Common myeloid progenitor, CD34-positive (primary cell): ENCODE measurements at places on chromosomes 16 and 17.

- peak; percentile 52 for DNase-seq
Measured at GRCh38 chr16:1003391-1004347, 22.1 kb downstream of the SOX8 start.

DNA sequence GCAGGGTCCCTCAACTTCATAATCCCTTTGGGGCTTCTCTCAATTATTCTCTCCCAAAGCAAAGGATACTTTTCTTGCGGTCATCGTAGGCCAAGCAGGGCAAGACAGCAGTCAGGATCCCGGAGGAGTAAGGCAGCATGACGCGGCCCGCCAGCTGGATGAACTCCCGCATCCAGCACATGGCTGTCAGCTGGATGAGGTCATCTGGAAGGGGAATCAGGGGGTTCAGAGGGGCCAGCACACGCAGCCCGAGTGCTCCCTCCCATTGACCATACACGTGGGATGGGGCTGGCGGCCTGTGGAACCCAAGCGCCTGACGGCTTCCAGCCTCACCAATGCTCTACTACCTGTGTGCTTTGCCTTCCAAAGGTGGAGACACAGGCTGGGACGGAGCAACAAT, 19.2 kb downstream of the VAC14 start:
- no peak for DNase-seq

DNA sequence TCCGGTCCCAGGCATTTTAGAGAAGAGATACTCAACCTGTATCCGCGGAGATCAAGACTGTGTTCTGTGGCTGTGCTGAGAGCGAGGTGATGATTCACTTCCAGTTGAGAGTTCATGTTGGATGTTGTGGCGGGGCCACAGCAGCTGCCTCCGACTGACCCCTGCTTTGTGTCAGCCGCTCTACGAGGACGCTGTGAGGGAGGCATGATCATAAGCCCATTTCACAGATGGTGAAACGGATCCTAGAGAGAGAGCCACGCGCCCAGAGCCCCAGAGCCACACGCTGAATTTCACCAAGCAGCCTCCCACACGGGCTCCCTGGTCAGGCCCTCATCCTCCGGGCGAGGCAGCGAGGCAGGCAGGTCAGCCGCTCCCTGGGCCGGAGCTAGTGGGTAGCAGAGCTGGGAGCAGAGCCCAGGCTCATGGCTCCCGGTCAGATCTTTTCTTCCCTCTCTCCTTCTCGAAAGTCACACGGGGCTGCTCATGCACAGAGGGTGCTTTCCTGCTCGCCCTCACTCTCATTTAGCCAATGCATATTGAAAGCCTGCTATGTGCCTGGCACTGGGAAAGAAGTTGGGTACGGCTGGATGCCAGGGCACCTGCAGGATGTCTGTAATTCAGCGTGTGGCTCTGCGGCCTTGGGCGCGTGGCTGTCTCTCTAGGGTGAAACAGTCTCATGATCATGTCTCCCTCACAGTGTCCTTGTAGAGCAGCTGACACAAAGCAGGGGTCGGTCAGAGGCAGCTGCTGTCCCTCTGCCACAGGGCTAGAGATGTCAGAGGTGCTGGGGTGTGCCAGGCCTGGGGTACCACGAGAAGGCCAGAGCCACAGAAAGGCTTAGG, 155.6 kb upstream of the CHMP6 start:
- no peak for DNase-seq

DNA sequence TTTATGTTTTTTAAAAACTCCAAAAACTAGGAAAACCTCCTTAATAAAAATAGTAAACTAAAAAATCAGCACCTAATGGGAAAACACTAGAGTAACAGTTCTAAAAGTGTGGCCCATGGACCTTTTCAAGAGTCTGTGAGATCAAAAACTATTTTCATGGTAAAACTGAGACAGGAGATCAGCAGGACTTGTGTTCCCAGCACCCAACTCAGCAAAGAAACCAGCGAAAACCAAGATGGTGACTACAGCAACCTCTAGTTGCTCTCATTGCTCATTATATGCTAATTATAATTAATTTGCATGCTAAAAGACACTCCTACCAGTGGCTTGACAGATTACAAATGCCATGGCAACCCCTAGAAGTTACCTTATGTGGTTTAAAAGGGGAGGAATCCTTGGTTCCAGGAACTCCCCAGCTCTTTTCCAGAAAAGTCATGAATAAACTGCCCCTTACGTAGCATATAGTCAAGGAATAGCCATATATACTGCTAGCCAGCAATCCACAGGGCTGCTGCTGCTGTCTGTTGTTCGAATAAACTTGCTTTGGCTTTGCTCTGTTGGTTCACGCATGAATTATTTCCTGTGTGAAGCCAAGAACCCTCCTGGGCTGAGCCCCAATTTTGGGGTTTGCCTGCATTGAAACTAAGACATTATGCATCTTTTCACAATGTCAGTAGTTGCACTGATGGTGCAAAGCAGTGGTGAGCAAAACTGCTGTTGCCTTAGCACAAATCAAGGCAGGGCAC, 12.4 kb downstream of the CMTR2 start:
- DNase-seq: no peak

DNA sequence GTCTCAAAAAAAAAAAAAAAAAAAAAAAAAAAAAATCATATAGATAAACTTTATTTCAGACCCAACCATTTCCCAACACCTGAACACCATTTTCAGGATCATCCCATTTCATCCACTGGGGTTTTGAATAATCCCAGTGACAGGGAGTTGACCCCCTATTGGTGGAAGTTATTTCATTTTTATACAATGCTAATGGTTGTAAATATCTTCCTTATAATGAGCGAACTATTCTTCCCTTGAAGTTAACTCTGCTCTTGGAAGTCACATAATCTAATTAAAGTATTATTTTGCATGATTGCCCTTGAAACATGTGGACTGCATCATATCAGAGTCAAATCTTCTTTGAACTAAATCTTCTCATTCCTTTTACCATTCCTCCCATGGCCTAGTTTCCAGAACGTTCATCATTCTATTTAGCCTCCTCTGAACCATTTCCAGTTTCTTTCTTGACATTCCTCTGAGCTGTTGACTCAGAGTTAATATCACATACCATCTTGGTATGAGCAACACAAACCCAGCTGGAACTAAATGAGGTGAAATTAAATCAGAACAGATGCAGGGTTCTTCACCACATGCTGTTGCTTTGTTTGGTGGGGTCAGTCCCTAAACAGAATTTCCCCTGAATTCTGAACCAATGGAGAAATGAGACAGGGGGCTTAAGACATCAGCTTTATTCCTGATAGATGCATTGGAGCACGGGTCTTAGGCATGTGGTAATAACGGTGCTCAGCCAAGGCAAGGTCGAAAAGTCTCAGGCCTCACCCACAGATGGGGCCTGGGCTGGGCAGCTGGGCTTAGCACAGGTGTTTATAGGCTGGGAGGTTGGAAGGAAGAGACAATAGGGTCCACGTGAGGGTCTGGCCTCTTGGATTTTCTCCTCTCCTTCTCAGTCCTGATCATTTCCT, 8.9 kb downstream of the HSD17B2 start:
- DNase-seq: no peak

- no peak for DNase-seq
Measured at GRCh38 chr17:81868674-81869220, 2.4 kb downstream of the ARHGDIA start.

DNA sequence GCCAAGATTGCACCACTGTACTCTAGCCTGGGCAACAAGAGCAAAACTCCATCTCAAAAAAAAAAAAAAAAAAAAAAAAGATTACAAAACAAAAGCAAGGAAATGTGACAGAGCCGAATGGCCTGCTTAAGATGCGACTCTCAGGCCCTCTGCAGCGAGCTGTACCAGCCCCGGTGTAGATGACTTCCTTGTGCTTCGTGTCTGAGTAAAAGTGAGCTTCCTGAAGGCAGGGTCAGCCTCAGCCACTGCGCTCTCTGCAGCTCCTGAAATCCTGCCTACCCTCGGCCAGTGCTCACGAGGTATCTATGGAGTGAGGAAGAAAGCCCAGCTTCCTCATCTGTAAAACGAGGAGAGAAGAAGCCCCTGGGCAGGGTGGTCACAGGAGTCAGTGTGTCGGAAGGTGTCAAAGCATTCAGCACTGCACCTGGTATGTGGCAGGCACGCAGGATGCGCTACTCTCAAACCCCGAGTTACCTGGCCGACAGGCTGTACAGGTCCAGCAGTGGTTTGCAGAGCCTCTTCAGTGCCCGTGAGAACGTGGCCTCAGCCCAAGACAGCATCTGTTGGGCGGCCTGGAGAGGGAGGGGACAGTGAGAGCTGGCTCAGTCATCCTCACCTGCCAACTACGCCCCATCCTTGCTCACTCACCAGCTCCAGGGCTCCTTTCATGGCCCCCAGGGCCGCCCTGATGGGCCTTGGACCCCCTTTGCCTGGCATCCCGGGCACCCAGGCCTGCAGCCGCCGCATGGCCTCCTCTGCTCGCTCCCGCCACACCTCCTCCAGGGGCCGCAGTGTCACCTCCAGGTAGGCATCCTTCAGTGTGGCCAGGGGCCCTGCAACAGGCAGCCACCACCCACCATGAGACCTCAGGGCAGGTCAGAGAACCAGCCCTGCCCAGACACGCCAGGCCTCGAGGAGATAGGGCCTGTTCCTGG, 44.6 kb downstream of the RMI2 start:
- no peak for DNase-seq

- no peak for DNase-seq
Measured at GRCh38 chr16:4684763-4685162, 8.6 kb upstream of the NUDT16L1 start.

DNA sequence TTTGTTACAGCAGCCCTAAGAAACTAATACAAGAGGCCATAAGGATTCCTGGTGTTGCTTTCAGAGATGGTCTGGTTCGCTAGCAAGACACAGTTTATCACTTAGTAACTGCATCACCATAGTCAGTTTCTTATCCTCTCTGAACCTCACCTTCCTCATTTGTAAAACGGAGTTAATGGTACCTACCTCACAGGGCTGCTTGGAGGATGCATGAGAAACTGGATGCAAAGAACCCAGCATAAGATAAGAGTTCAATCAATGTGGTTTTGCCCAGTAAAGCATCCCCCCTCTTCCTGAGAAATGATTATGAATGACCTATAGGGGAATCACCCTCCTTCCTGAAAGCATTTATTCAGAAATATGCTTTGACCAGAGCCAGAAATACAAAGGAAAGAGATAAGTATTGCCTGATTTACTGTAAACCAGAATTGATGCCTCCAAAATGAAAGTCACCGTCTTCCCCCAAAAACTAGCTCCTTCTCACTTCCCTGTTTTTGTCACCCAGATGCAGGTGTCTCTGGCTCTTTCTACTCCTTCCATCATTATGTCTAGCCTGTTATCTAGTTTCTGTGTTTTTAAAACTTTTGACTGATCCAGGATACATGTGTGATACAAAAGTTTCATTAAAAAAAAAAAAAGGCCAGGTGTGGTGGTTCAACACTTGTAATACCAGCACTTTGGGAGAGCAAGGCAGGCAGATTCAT, 2.8 kb upstream of the TEFM start:
- DNase-seq: no peak

DNA sequence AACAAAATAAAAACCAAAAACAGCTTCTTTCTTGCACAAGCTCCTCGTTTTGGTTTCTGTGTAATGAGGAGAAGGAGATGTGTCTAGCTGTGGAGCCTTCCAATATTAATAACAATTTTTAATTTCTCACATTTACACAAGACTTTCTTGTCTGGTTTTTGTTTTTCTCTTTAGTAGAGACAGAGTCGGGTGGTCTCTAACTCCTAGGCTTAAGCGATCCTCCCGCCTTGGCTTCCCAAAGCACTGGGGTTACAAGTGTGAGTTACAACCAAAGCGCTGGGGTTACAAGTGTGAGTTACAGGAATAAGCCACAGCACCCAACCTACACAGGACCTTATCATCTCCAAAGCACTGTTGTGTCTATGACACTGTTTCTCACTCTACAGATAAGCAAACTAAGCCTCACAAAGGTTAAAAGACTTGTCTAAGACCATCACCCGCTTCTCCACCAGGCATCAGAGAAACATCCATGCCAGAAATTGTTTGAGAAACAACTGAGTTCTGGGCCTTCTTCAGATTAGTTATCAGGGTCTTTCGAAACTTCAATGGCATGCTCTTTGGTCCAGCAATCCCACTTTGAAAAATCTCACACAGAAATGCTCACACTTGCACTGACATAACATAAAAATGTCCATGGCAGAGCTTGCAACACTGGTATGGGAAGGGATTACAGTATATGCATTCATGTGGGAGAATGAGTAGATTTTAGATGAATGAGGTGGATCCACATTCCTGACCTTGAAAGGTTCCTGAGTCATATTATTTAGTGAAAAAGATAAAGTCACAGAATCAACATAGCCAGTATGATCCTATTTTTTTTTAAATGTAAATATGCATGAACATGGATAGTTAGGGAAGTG, 3.9 kb downstream of the ABAT start:
- no peak for DNase-seq

GRCh38 chr16:7705885-7706284, 373.2 kb downstream of the RBFOX1 start:
- DNase-seq: no peak

- no peak for DNase-seq
Measured at GRCh38 chr16:76428858-76429257, 151.7 kb downstream of the CNTNAP4 start.

- DNase-seq: peak; percentile 88
Measured at GRCh38 chr17:74592087-74592990, at the start of gene CD300LD. CD300LD (minus strand) TSS chr17:74592283; CDS start chr17:74592202, 81 bp downstream.

- no peak for DNase-seq
Measured at GRCh38 chr17:76417499-76418143, 33.2 kb downstream of the SPHK1 start.

GRCh38 chr16:29664091-29664921, 1.3 kb downstream of the SPN start:
- DNase-seq: peak; percentile 75

DNA sequence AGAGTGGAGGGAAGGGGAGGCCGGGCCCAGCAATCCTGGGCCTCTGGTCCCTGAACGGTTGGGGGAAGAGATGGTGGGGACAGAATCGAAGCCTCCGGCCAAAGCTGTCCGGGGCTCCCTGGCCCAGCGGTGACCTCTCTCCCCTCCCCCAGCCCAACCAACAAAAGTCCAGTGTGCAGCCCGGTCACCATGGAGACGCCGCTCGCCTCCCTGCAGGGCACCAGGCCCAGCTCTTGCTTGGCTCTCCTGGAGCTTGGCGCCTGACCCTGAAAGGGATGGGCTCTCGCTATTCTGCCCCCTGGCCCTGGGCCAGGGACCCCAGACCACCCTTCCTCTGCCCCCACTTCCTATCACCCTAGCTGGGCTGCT, 1.3 kb downstream of the METRN start:
- no peak for DNase-seq

DNA sequence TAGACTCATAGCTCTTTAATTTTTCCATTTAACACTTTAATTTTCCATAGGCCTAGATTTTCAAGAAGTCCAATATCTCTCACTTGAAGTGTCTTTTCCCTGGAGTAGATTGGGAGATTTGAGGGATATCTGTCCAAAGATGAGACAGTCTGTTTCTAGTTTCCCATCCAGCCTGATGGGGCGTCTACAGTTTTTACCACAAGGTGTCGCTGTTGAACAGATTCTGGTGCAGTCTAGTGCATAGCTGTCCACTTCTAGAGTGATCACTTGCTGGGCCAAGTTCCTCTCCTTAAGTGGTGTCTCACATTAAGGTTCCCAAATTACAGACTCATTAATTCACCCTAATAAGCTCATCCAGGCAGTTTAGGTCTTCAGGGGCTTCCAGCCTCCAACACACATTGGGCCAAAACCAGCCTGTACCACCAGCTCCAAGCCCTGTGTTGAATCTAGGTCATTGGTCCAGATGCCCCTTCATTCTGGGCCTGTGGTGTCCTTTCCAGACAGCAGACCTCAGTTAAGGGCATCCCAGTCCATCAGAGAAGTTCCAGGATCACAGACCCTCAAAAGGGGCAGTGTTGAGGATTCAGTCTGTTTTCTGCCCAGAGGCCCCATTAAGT, 9.4 kb downstream of the SNX20 start:
- DNase-seq: peak; percentile 74

- DNase-seq: no peak
Measured at GRCh38 chr16:81394416-81394815, 50.2 kb upstream of the CMIP start.
